ENCODE measurements at places on chromosomes 11 and 22.

GRCh38 chr22:19395276-19395675, 36.3 kb downstream of the HIRA start:
- no peak overlapping the region for H3K4me3 ChIP-seq
- no peaks in the 10 kb centered on the region for H3K4me1 ChIP-seq
- H3K27ac ChIP-seq = no peak overlapping the region
- peaks cover 5% of the 10 kb centered on the region for H3K36me3 ChIP-seq

DNA sequence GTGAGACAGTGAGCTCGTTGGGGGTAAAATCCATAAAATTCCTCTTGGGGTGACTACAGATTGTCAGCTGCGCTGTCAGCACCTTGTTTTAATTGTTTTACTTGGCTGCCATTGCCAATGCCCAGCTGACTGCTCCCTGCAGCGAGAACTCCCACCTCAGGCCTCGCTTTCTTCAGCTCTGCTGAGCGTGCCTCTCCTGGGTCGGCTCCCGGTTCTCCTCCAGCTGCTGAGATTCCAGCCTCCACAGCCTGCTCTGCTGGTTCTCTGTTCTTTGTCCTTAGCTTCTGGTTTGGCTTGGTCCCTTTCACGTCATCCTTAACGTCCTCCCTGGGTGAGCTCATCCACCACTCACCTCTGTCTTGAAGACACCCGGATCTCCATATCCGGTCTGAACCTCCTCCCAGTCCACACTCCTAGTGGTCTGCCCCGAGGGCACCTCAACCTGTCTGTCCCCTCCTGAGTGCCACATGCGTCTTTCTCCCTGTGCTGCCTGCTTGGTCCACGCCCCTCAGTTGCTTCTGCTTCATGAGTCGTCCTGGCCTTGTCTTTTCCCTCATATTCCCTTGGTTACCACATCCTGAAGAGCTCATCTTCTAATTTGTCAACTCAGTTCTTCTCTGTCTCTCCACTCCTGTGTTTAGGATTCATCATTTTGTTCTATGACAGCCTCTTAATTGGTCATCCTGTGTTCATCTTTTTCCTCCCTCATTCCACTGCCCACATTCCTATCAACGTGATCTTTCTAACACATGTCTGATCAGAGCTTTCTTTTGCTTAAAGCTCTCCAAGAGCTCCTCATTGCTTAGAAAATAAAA, 35.6 kb downstream of the BMAL1 start:
- no peaks in the 10 kb centered on the region for H3K36me3 ChIP-seq
- H3K4me3 ChIP-seq = no peak overlapping the region
- peak overlapping the region; percentile 26 for H3K27ac ChIP-seq
- peaks cover 28% of the 10 kb centered on the region for H3K4me1 ChIP-seq
- H3K27me3 ChIP-seq = no peaks in the 10 kb centered on the region

DNA sequence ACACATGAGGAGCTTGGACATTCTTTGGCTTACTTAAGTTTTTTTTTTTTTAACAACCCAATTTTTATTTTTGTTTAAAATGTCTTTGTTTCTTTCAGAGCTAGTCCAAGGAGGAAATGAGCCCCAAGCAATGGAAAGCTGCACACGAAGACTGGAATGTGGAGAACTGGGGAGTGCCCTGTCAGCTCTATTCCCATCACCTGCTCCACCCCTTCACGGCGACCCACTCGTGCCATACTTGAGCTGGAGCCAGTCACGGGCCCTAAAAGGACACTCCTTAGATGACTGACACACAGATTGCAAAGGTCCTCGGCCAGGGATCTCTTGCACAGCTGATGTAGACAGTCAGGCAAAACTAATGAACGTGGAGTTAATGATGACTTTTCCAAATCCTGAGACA, 10.6 kb upstream of the SLC25A18 start:
- peaks cover 18% of the 10 kb centered on the region for H3K36me3 ChIP-seq
- H3K4me3 ChIP-seq = no peak overlapping the region
- DNase-seq = no peak
- no peaks in the 10 kb centered on the region for H3K4me1 ChIP-seq
- no peaks in the 10 kb centered on the region for H3K27me3 ChIP-seq

- H3K36me3 ChIP-seq = peaks cover 3% of the 10 kb centered on the region
- no peaks in the 10 kb centered on the region for H3K27me3 ChIP-seq
- DNase-seq = peak; percentile 41
- peak overlapping the region; percentile 99 for H3K4me3 ChIP-seq
- H3K27ac ChIP-seq = peak overlapping the region; percentile 89
Observed at GRCh38 chr11:27471589-27472397, 797 bp downstream of the LGR4 start.

DNA sequence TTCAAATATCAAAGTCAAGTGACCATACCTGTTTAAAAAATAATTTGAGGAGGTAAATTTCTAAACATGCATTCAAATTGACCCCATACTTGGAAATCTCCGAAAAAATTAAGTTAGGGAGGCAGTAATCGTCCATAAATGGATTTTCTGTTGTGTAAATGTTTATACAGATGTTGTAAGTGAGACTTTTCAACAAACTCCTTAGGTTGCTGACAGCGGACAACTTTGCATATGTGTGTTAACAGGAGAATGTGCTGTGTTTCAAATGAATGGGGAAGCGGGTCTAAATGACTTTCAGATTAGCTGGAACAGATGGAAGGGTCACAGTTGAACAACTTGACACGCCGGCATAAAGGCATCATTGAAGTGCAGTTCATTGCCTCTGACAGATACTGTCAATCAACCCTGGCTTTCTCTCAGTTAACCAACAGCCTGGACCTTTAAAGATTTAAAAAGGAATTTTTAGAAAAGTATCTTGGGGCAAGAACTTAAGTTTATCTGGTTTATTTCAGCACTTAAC, 98.2 kb upstream of the DBX1 start:
- DNase-seq = no peak
- H3K4me1 ChIP-seq = no peaks in the 10 kb centered on the region
- no peak overlapping the region for H3K27ac ChIP-seq
- H3K27me3 ChIP-seq = peaks cover 11% of the 10 kb centered on the region
- H3K4me3 ChIP-seq = no peak overlapping the region

DNA sequence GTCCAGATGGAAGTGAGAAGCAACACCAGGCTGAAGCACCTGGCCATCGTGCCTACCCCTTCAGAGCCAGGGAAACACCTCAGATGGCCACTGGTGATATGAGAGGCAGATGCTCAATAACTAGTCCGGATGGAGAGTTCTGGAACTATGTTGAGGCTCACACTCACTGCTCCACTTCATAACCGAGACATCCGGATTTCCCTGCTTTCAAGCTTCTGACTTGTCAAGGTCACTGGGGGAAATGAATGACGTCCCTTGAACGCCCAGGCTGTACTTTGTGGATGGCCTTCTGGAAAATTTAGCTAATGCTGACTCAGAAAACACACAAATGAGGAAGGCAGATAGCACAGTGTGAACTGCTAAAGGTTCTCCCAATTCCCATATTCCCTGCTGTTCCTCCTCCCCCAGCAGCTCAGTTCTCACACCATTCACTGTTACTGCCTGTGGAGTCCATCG, at the start of gene LYVE1:
TSS of gene LYVE1 (minus strand) at position 180 of the 456 bp plus-strand sequence. CDS start at position 47, 133 bp downstream.
- no peaks in the 10 kb centered on the region for H3K4me1 ChIP-seq
- no peaks in the 10 kb centered on the region for H3K36me3 ChIP-seq
- no peak for DNase-seq
- no peak within 1 kb of the TSS for H3K4me3 ChIP-seq
- H3K27me3 ChIP-seq = no peaks in the 10 kb centered on the region

GRCh38 chr11:79062814-79063762, 377.7 kb downstream of the TENM4 start:
- H3K27ac ChIP-seq = no peak overlapping the region
- H3K36me3 ChIP-seq = no peaks in the 10 kb centered on the region
- no peak for DNase-seq
- H3K4me1 ChIP-seq = peaks cover 50% of the 10 kb centered on the region
- H3K27me3 ChIP-seq = no peaks in the 10 kb centered on the region
- H3K4me3 ChIP-seq = no peak overlapping the region

GRCh38 chr11:35579557-35580396, 38.5 kb upstream of the FJX1 start:
- no peak overlapping the region for H3K4me3 ChIP-seq
- no peak for DNase-seq
- H3K4me1 ChIP-seq = peaks cover 3% of the 10 kb centered on the region
- H3K36me3 ChIP-seq = no peaks in the 10 kb centered on the region
- H3K27ac ChIP-seq = no peak overlapping the region
- H3K27me3 ChIP-seq = no peaks in the 10 kb centered on the region

- H3K36me3 ChIP-seq = no peaks in the 10 kb centered on the region
- no peak overlapping the region for H3K4me3 ChIP-seq
- no peak for DNase-seq
- H3K27me3 ChIP-seq = peaks cover 3% of the 10 kb centered on the region
Observed at GRCh38 chr11:121328967-121329679, 36.6 kb downstream of the SC5D start.

- no peaks in the 10 kb centered on the region for H3K27me3 ChIP-seq
- no peak overlapping the region for H3K4me3 ChIP-seq
- H3K27ac ChIP-seq = no peak overlapping the region
- no peaks in the 10 kb centered on the region for H3K36me3 ChIP-seq
- DNase-seq = no peak
Observed at GRCh38 chr11:30550022-30550542, 36.1 kb downstream of the MPPED2 start.
